ENCODE measurements at places on chromosomes 7 and 10. TPM values are rescaled to one million over a fixed set of nuclear protein-coding genes. Genes with fewer than 3 reads are reported as not detected.

Gene HIP1
- polyA plus RNA-seq: 1.5 TPM

Gene SLC39A12
- 0.54 TPM for polyA plus RNA-seq

Gene FAM237B
- polyA plus RNA-seq: not detected

Gene TAS2R40
- not detected for polyA plus RNA-seq

Gene PLEKHS1
- polyA plus RNA-seq: not detected

Gene VTI1A
- polyA plus RNA-seq: 43.2 TPM

Gene TMEM225B
- not detected for polyA plus RNA-seq

Gene UCMA
- polyA plus RNA-seq: not detected

Gene GBX1
- polyA plus RNA-seq: not detected

Gene TLX1
- polyA plus RNA-seq: not detected

Gene MSS51
- 0.20 TPM for polyA plus RNA-seq

DNA sequence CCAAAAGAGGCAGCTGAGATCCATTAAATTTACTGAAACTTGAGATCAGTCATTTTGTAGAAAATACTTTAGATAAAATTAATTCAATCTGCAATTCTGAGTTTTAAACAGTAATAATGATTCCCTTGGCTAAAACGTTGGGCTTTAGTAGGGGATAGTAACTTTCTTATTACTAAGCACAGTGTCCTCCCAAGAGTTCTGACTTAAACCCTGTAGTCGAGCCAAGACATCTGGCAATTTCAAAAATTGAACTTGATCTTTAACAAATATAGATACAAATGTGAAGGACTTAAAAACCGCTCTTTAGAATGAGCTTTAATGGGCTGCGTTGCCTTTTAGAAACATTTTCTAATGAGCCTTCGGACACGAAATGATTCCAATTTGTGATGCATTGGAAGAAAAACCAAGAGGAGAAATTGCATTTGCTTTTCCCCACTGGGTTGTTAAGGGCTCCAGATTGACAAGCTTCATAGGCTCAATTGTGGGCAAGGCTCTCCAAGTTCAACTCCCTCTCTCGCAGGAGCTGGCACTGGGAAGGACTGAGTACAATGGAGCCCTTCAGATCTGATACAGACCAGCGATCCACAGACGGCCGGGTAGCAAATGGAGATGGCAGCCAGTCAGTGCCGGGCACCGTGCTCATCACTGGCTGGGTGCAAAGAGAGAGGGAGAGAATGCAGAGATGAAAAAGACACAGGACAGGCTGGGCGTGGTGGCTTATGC lies 921.3 kb upstream of the AUTS2 start:
- H3K36me3 ChIP-seq: no peaks in the 10 kb centered on the region
- no peaks in the 10 kb centered on the region for H3K4me1 ChIP-seq
- no peaks in the 10 kb centered on the region for H3K27me3 ChIP-seq
- H3K27ac ChIP-seq: no peak overlapping the region
- H3K4me3 ChIP-seq: no peak overlapping the region

- H3K4me3 ChIP-seq: 0 out of 2 replicates have a peak overlapping the region, but pooled peaks have one; percentile 1
- H3K27ac ChIP-seq: peak overlapping the region; percentile 27
- no peaks in the 10 kb centered on the region for H3K27me3 ChIP-seq
- H3K36me3 ChIP-seq: peaks cover 1% of the 10 kb centered on the region
- peaks cover 10% of the 10 kb centered on the region for H3K4me1 ChIP-seq
- no peak for DNase-seq
These were observed 6.6 kb downstream of the PDIA4 start for GRCh38 chr7:149021725-149022062.

DNA sequence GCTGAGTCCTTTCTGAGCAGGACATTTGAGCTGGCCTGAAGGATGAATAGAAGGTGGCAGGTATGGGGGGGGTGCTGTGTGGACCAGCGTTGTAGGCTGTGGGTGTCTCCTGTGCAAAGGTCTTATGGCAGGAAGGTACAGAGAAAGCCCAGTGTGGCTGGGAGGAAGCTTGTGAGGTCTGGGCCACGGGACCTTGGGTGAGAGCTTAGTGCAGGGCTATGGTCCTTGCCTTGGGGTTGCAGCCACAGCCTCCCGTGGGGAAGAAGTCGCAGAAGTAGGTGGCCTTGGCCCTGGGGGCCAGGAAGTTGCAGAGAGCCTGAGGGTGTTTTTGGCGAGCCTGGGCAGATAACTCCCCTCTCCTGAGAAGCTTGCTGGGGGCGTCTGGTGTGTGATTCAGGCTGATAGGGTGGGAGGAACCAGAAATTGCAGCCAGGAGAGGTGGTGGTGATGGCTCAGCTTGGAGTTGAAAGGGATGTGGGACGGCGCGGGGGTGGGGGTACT lies 172.0 kb upstream of the TNRC18 start:
- no peaks in the 10 kb centered on the region for H3K27me3 ChIP-seq
- peaks cover 1% of the 10 kb centered on the region for H3K36me3 ChIP-seq
- H3K4me3 ChIP-seq: peak overlapping the region; percentile 99
- no peak for DNase-seq

- peak overlapping the region; percentile 84 for H3K4me3 ChIP-seq
- H3K27ac ChIP-seq: peak overlapping the region; percentile 92
- no peaks in the 10 kb centered on the region for H3K27me3 ChIP-seq
- no peak for DNase-seq
- H3K36me3 ChIP-seq: peaks cover 30% of the 10 kb centered on the region
- H3K4me1 ChIP-seq: peaks cover 17% of the 10 kb centered on the region
These were observed 1.8 kb downstream of the PPIF start for GRCh38 chr10:79349072-79349491.

- no peak for DNase-seq
- H3K27ac ChIP-seq: no peak overlapping the region
- peaks cover 15% of the 10 kb centered on the region for H3K27me3 ChIP-seq
- H3K4me3 ChIP-seq: no peak overlapping the region
- no peaks in the 10 kb centered on the region for H3K36me3 ChIP-seq
These were observed 715 bp upstream of the MUC12 start for GRCh38 chr7:100968650-100969049.

DNA sequence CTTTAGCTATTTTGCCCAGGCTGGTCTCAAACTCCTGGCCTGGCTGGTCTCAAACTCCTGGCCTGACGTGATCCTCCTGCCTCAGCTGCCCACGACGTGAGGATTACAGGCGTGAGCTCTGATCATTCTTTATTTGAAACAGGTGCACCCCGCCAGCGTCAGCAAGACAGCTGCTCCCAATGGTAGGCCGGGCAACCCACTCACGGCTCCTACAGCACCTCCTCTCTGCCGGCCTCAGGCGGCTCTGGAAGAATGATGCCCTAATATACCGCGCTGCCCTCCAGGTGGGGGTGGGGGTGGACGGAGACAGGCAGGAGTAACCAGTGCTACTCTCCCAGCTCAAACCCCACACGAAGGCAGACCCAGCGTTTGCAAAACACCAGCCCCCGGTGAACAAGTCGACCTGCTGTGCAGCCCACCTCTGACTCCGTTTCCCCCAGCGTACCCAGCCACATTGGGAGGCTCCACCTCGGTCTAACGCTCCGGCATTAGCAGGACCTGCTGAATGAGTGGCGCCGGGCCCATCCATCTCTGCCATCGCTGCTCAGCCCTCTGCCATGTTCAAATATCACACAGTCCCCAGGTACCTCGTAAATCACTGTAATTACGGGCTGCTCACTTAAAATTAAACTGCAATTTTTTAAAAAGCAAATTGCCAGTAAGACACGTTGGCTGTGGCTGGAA lies 148.6 kb downstream of the ELFN1 start:
- H3K4me1 ChIP-seq: no peaks in the 10 kb centered on the region
- no peaks in the 10 kb centered on the region for H3K27me3 ChIP-seq
- no peak overlapping the region for H3K27ac ChIP-seq
- H3K36me3 ChIP-seq: no peaks in the 10 kb centered on the region

GRCh38 chr10:122454603-122455080 lies at the start of gene ARMS2:
ARMS2 (plus strand) TSS chr10:122454653; CDS start chr10:122454728, 75 bp downstream.
- no peaks in the 10 kb centered on the region for H3K36me3 ChIP-seq
- no peak within 1 kb of the TSS for H3K4me3 ChIP-seq
- DNase-seq: no peak
- peaks cover 6% of the 10 kb centered on the region for H3K27me3 ChIP-seq
- H3K4me1 ChIP-seq: no peaks in the 10 kb centered on the region

- no peak overlapping the region for H3K4me3 ChIP-seq
- no peak for DNase-seq
These were observed 92.1 kb upstream of the STRIP2 start for GRCh38 chr7:129341816-129342806.

Measured in GM12878 (cell line).